ENCODE measurements at places on chromosomes 11 and 22.

GRCh38 chr22:49373801-49374226 lies 453.9 kb downstream of the BRD1 start:
- DNase-seq: no peak

GRCh38 chr11:28227460-28227859 lies 119.3 kb downstream of the METTL15 start:
- DNase-seq: no peak

GRCh38 chr22:22031183-22031945 lies 48.8 kb upstream of the TOP3B start:
- no peak for DNase-seq

- no peak for DNase-seq
Observed at GRCh38 chr11:10017911-10018310, 276.1 kb downstream of the SBF2 start.

DNA sequence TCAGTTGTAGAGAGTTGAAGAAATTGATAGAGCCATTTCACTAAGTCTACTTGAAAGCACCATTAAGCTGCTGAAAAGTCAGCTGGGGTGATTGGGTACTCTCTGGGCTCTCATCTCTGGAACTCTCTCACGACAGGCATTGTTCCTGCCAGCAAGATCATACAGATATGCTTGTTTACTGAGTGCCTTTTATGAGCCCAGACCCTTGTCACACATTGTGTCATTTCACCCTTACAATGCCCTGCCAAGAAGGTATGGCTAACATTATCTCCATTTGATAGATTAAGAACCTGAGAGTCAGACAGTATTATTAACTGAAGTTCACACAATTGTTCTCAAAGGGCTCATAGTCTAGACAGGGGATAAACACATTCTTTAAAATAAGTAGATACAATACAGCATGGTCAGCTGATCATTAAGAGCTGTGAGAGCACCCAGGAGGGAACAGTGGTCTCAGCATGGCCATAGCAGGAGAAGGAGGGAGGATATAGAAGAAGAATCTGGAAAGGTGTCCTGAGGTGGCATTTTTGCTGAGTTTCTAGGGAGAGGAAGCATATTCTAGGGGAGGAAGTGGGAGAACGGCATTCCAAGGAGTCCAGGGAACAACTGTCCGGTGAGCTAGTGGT lies 580.5 kb downstream of the INSC start:
- DNase-seq: no peak

- no peak for DNase-seq
Observed at GRCh38 chr11:22707119-22707899, 40.9 kb downstream of the GAS2 start.

DNA sequence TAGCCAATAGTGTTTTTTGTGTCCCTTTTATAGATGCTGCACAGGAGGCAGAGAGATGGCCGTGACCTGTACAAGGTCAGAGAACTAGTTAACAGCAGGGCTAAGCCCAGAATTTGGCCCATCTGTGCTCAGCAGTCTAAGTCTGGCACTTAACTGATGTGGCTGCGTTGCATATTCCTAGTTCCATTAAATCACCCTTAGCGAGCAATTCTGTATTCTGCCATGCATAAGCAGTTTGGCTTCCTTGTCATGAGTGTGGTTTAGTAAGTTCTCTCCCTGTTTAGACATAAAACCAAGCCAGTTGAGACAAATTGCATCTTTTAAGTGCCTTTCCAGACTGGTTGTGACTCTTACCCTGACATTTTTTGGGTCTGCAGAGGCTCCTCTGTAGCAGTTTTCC lies 230.6 kb upstream of the TENM4 start:
- no peak for DNase-seq

DNA sequence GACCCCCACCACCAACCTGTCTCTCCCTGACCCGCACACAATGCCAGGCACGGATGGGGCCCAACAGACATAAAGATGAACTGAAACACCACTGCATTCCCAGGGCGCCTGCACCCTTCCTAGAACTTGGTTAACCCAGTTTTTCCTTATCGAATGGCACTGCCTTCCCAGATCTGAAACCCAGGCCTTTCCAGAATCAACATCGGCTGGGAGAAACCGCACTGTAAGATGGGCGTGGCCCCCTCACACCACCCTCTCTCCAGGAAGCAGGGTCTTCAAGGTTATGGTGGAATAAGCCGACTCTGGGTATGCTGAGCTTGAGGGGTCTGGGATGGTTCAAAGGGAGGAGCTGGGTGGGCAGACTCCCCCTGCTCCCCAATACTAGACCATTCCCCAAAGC lies 23.1 kb downstream of the LRFN4 start:
- DNase-seq: no peak
